ENCODE measurements at places on chromosomes 11 and 22.

DNA sequence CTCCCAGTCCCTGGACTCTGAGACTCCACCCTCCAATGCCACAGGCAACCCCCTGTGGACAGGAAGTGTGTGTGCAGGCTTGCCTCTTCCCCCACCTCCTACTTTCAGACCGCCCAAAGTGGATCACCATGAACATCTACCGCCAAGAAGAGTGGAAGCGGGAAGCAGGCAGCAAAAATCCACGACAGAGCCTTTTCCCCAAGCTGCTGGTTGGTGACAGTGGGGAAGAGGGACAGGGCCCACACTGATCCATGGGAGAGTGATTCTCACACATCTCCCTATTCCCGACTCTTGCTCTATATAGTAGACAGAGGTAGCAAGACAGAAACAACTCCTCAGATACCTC lies 53.4 kb upstream of the SPATA19 start:
- no peak for DNase-seq

- DNase-seq: no peak
These were observed 11.8 kb downstream of the MB start for GRCh38 chr22:35605369-35605680.

DNA sequence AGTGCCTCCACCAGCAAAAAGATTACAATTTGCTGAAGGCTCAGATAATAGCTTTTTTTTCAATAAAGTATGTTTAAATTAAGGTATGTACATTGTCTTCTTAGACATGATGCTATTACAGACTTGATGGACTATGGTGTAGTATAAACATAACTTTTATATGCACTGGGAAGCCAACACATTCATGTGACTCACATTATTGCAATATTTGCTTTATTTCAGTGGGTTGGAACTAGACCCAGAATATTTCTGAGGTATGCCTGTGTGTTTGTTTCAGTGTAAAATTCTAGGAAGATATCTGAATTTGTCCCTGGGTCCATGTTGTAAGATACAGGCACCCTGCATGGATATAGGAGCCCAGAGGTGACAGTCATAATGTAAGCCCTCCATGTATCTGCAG lies 120.0 kb upstream of the BDNF start:
- no peak for DNase-seq

DNA sequence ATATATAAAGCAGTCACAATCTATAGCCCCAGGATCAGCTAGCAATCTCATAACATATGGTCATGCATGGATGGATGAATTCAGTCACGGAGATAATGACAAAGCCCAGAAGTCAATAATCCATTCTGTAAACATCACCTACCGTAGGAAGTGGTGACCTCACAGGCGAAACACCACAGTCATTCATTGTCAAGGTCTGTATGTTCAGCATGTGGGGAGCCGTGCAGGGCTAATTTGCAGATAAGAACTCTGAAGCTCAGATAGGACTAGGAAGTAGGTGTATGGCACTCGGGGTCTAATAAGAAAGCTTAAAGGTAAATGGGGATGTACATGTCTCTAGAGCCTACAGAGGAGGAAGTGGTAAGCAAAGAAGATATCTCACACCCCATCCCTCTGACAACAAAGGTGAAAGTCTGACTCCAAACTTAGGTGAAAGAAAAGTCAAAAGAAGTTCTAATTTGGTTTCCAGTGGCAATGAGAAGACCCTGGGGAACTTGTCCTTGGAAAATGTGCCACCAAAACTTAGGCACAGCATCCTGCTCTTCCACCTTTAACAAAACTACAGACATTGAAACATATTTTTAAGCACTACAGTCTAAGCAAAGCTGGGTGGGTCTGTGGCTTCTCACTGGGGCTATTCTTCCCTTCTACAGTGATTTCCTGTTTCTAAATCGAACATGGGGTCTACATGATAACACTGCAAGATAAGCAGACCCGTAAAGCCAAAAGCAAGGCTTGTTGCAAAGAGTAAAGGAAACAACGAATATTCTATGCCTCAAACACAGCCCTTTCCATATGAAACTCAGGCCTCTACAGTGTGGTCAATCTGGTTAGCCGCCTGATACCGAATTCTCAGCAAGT lies 5.2 kb downstream of the CRTAM start:
- DNase-seq: no peak

GRCh38 chr22:29738118-29738815 lies 18.5 kb downstream of the CABP7 start:
- DNase-seq: no peak

DNA sequence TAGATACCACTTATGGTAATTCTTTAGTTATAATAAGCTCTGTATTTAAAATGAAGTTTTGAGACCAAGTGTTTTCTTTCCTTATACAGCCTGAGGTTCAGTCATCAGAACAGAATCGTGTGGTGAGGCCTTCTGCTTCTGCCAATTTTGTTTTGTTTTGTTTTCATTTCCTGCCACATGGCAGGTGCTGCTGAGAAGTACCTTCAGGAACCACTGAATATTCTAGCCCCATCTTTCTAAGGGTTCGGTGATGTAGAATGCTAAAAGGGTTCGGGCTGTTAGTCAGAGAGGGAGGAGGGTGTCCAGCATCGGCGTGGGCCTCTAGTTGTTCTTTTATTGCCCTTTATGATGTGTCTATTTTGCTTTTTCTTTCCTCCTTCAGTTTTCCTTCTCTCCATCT lies 25.8 kb downstream of the TNRC6B start:
- no peak for DNase-seq

DNA sequence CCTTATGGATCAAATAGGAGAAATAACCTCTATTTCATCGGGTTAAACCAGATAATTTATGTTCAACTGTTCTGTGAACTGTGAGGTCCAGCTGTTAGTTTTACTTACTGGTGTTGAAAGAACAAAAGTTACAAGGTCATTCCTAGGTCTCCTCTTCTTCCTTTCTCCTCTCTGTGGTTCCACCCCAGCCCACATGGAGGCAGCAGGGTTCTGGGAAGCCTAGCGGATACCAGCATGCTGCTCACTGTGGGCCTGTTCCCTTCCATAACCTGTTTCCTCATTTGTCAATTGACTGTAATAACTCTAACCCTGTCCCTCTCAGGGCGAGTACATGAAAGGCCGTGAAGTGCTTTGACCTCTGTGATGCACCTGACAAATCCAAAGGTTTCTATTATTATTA lies 27.8 kb downstream of the RELT start:
- DNase-seq: no peak

GRCh38 chr22:20783844-20784723 lies 10.2 kb downstream of the SERPIND1 start:
- no peak for DNase-seq

- no peak for DNase-seq
These were observed 14.2 kb upstream of the IL10RA start for GRCh38 chr11:117972044-117972443.

GRCh38 chr11:65657426-65657825 lies 5.3 kb downstream of the RELA start:
- DNase-seq: no peak

GRCh38 chr11:64251016-64251752 lies at the start of gene PLCB3:
TSS of gene PLCB3 (plus strand) at chr11:64251530. CDS start at chr11:64251650, 120 bp downstream.
- DNase-seq: no peak

DNA sequence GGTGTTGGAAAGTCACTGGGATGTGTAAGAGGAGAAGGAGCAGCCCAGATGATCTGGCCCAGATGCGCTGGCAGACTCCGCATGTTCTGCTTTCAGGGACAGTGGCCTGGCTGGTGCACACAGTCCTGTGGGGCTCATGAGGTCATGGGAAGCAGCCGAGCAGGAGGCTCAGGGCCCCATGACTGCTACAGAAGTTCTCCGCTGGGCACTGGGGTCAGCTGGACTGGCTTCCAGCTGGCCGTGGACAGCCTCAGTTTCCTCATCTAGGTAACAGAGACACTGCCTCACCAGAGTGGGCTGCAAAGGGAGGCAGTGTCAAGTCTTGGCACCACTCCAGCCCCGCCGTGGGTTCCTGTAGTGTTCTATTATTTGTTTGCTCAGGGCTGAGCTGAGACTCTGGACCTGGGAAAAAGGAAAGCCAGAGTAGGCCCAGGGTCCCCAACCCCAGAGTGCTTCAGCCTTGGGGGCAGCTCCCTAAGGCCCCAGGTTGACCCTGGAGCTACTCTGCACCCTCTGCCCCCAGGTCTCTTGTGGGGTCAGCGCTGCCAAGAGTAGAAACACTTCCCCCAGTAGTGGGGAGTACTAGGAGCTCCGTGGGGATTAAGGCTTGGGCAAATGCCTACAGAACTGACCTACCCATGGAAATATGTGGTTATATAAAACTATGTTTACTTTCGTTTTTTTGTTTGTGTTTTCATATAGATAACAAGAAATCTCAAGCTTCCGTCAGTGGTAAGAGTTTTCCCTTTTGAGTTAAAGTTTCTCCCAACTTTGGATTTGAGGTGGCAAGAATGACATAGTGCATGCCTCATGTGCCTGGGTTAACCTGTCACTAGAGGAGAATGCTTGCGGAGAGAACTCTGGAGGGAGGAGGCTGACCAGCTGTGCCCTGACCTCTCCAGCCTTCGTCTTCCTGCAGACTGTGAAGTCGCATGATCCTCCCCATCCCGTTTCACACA lies 45.3 kb downstream of the MED15 start:
- no peak for DNase-seq

- DNase-seq: no peak
These were observed 46.0 kb downstream of the AHNAK start for GRCh38 chr11:62500650-62501030.

DNA sequence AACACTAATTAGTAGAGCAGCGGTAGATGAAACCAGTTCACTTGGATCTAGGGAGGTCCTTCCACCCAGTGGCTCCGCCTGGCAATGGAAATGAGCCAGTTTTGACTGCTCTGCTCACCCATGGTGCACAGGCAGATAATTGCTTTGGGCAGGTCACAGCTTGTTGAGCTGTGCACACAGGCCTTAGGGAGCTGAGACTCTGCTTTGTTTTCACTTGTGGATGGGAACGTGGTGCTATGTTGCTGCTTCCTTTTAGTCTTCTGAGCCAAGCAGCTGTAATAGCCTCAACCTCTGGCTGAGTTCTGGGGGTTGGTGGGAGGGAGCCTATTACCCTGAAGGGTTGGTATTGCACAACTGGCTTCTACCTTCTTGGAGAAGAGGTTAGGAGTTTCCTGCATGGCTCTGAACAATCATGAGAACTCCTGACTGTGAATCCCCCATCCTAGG lies 262.3 kb upstream of the MTNR1B start:
- DNase-seq: no peak

DNA sequence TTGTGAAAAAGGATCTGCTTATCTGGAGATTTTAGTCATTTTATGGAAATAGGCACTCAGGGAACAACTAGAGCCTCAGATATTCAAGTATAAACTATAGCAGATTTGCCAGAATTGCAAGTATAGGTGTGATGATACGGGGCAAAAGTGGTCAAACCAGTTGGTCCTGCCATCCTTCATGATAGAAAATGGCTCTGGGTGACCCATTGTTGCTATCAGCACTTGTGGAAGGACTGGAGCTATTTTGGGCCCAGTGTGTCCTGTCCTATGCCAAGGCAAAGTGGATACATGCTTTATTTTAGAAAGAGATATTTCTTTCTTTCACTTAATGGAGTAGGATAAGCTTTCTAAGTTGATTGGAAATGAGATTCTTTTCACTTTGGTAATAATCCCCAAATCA lies 85.2 kb downstream of the PPP6R3 start:
- no peak for DNase-seq
